Astrocyte of the spinal cord (primary cell): ENCODE measurements at places on chromosomes 13 and 19.
A peak's percentile ranks its signal among the peaks of the same experiment; 100 is the strongest.

DNA sequence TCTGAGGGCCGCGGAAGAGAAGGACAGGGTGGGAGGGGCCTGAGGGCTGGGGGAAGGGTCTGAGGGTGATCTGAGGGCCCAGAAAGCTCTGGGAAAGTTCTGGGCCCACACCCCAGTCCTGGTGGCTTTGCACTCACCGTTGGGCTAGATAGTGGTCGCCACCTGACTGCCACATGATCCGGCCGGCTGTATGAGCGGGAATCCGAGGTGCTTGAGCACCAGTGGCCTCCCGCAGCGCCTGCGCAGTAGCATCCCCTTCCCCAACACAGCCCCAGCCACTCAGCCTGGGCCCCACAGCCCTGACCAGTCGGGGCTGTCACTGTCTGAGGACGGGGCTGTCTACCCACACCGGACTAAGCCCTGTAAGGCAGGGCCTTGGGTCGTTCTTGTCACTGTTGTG lies 15.0 kb downstream of the PRODH2 start:
- no peak for DNase-seq

DNA sequence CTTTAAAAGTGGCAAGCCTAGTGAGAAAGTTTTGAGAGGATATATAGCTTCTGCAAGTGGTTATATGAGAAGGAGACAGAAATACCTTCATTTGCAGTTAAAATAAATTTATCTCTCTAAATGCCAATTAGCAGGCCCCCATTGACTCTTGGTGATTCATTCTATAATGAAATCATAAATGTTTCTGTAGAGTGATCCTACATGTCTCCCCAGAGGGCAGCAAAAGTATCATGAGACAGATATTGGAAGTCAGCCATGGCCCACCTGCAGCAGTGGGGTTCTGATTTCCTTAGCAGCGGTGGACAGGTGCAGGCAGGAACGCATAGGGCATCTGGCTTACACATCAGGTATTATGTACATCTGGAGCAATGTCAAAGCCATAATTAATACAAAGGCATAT lies 385.4 kb upstream of the SLC10A2 start:
- no peak for DNase-seq

GRCh38 chr13:80006940-80007339 lies 334.0 kb downstream of the SPRY2 start:
- DNase-seq = no peak

DNA sequence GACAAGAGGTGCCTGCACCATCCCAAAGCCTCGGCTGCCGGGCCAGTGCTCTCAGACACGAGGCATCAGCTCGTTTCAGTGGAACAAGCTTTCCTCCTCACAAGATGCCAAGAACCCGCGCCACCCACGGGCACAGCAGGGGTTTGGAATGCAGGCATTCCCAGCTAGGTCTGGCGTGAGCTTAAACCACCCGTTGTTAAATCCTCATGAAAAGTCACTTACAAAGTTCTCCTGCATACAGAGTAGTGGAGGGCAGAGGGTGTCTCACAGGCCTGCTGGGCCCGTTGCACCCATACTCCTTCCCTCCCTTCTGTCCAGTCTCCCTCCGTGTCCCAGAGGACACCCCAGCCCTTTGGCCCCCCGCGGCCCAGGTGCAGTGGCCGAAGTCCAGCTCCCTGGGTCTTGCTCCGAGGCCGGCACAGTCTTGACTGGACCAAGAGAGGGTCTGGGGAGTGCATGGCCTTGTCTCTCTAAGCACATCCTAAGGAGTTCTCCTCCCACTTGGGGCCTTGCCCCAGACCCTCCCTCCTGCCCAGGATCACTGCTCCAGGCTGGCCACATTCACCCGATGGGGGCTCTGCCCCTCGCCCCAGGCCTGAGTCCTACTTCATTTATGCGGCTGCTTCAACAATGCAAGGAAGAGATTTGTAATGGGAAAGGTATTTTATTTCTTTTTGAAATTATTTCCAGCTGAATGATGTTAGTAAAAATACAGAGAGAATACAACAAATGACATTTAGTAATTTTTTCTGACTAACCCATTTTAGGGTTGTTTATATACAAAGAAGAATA lies 35.2 kb upstream of the GRTP1 start:
- DNase-seq = peak; percentile 81

DNA sequence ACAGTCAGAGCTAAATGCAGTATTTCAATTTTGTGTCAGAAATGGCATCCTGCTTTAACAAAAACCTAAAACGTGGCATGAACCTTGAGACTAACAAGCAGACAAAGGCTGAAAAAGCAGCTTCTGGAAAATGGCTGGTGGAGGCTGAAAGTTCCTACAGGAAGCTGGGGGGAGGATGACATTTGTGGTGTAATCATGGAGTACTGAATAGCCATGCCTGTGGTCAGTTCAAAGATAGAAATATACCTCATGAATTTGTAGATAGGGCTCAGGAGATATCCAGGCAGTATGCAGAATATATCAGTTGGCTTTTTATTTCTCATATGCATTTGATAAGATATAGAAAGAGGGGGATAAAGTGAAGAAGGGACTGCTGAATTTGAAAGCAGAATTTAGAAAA lies 181.7 kb downstream of the UQCRFS1 start:
- no peak for DNase-seq

GRCh38 chr13:103371271-103371670 lies 305.1 kb upstream of the SLC10A2 start:
- DNase-seq = peak; percentile 81

- no peak for DNase-seq
Measured at GRCh38 chr13:88925954-88926353, 1254.8 kb downstream of the SLITRK5 start.
